Fibroblast of upper back skin (primary cell): ENCODE measurements at places on chromosomes 6 and 20.

GRCh38 chr6:37566111-37566949 lies 66.6 kb upstream of the CCDC167 start:
- DNase-seq, result peak; percentile 32

- DNase-seq, result no peak
Observed at GRCh38 chr6:38714239-38715015, 684 bp upstream of the DNAH8 start.

GRCh38 chr6:105484238-105485161 lies 81.6 kb upstream of the PREP start:
- peak; percentile 61 for DNase-seq

DNA sequence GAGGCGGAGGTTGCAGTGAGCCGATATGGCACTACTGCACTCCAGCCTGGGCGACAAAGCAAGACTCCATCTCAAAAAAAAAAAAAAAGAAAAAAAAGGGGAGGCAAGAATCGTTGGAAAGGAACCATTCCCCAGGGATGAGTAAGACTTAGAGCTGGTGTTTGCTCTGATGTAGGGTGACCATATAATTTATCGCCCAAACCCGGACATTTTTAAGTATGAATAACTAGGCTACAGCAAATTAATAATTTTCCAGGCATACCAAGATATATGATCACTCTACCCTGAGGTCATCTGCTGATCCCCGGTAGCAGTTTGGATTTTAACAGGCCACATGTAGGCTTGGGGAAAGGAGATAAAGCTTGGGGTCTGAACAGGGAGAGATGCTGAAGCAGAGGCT lies 260.9 kb downstream of the BTBD9 start:
- peak; percentile 67 for DNase-seq

- DNase-seq, result no peak
Observed at GRCh38 chr20:31573555-31574321, 31.4 kb upstream of the ID1 start.

GRCh38 chr20:33298391-33298790 lies 15.4 kb downstream of the BPIFB1 start:
- DNase-seq, result no peak

- no peak for DNase-seq
Observed at GRCh38 chr6:57085471-57085870, 4.5 kb upstream of the ZNF451 start.

- DNase-seq, result no peak
Observed at GRCh38 chr6:13285705-13286104, 42.6 kb downstream of the TBC1D7 start.

- no peak for DNase-seq
Observed at GRCh38 chr6:25794784-25795183, 37.1 kb downstream of the SLC17A1 start.

- DNase-seq, result no peak
Observed at GRCh38 chr20:19408971-19409370, 196.5 kb downstream of the SLC24A3 start.

GRCh38 chr20:25345721-25346120 lies 44.9 kb downstream of the ABHD12 start:
- DNase-seq, result no peak

- no peak for DNase-seq
Observed at GRCh38 chr6:42781546-42781795, 381 bp upstream of the BICRAL start.

GRCh38 chr6:89348372-89348771 lies 4.2 kb downstream of the UBE2J1 start:
- peak; percentile 40 for DNase-seq

DNA sequence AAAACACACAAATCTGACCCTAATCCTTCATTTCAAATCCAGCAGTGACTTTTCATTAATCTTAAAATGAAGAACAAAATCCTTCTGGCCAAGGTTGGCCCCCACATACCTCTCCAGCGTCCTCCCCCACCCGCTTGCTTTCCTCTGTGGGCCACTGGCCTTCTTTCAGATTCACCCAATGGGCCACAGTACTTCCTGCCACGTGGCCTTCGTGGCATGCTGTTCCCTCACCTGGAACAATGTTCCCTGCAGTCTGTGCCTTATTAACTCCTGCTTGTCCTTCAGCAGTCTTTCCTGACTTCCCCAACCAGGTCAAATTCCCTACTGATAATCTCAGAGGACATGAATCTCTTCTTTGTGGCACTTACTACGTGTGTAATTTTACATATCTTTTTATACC lies 5.3 kb upstream of the GTF2H4 start:
- DNase-seq, result no peak

GRCh38 chr6:38495518-38495917 lies 144.2 kb downstream of the BTBD9 start:
- no peak for DNase-seq

GRCh38 chr20:53148771-53149147 lies 176.6 kb downstream of the TSHZ2 start:
- DNase-seq, result no peak

- DNase-seq, result no peak
Observed at GRCh38 chr6:42022755-42023384, 27.5 kb upstream of the TAF8 start.

DNA sequence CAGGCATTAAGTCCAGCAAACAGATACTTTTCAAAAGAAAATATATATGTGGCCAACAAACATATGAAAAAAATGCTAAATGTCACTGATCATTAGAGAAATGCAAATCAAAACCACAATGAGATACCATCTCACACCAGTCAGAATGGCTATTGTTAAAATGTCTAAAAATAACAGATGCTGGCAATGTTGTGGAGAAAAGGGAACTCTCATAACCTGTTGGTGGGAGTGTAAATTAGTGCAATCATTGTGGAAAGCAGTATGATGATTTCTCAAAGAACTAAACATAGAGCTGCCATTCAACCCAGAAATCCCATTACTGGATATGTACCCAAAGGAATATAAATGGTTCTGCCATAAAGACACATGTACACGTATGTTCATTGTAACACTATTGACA lies 20.6 kb downstream of the KCNQ5 start:
- DNase-seq, result no peak

GRCh38 chr6:113143206-113143605 lies 713.9 kb upstream of the MARCKS start:
- peak; percentile 55 for DNase-seq

DNA sequence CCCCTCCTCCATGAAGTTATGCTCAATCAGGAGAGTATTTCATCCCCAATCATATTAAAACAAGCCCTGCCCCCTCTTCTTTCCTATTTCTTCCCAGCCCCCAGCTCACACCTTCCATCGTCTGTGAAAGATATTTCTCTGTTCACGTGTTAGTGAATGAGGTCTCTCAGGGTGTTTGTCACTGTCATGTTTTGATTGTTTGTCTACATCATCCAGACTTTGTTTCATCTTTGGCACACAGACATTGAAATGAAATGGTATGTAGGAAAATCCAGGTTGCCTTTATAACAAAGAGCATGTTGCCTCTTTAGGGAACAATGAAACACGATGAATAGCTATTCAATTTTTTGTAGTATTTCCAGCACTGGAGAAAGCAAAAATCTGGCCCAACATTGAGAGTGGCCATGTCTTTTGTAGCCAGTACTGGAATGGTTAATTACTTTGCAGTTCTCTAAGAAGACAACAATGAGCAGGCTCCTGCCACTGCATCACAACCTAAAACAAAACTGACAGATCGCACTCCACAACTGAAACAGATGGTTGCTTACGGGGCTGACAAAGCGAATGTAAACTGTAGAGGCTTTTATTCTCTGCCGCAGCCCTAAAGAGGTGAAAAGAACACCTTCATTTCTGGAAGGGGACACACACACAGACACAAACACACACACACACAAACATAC lies 543.6 kb upstream of the CITED2 start:
- DNase-seq, result no peak

DNA sequence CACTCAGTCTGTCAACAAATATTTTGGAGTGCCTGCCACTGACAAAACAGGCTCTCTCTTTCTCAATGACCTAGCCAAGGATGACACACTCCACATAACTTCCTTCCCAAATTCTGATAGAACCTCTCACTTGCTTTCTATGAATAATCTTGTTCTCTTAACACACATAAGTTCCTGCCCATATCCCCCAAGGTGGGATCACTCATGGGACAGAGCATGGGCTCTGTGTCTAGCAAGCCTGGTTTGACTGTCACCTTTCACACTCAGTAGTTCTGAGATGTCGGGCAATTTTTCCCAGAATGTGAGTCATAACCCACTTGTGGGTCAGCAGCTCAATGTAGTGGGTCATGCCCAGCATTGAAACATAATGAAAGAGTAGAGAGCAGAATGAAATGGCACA lies 78.1 kb downstream of the LRFN2 start:
- DNase-seq, result no peak
